ENCODE measurements at places on chromosomes 4 and X.

- DNase-seq, result no peak
Observed at GRCh38 chr4:185219551-185220344, 10.3 kb downstream of the SNX25 start.

DNA sequence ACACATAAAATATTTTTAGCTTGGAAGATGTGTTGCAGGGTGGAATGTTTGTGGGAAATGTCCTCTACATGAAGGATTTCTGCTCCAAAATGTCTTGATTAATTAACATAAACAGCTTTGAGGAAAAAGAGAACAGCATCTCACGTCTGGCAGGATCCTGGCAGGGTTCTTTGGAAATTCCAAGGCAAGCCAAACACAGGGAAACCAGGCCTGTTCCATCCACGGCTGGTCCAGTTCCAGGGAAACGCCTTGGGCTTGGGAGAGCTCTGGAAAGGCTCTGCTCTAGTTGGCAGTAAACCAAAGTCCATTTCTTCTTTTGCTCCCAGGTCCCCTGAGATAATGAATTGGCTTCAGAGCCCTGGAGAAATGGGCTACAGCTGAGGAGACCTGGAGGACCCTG, 42.4 kb upstream of the GAB1 start:
- no peak for DNase-seq

GRCh38 chr4:55397126-55397436, 1.3 kb downstream of the TMEM165 start:
- DNase-seq, result no peak

DNA sequence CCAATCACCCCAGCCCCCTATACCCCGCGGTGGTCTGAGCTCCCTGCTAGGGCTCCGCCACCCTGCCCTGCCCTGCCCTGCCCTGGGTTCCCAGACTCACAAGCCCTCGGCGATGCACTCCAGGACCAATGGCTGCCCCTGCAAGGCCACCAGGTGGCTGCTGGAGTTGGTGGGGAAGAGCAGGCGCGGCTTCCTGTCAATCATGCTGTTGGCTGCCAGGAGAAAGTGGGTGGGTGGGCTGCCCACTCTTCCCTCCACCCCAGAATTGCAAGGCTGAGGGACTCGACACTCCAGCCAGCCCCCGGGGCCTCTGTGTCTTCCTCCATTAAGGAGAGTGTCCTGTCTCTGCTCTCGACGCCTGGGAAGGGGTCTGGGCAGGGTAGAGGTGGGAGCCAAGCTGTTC, 15.7 kb downstream of the L1CAM start:
- DNase-seq, result no peak

DNA sequence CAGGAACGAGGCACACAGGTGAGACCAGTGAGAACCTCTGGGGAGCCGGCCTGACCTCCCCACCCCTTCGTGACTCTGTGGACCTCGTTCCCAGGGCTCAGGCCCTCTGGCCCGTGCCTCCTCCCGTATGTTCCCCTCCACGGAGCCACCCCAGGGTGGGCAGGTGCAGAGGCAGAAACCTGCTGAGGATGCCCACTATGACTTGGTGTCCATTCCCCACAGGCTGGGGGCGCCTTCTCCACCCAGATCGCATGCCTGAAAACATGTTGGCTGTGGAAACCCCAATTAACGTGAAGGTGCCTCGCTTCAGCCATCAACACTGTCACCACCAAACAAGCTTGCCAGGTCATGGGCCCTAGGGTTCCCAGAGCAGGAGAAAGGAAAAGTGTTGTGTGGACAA, 27.0 kb downstream of the BLOC1S4 start:
- no peak for DNase-seq

DNA sequence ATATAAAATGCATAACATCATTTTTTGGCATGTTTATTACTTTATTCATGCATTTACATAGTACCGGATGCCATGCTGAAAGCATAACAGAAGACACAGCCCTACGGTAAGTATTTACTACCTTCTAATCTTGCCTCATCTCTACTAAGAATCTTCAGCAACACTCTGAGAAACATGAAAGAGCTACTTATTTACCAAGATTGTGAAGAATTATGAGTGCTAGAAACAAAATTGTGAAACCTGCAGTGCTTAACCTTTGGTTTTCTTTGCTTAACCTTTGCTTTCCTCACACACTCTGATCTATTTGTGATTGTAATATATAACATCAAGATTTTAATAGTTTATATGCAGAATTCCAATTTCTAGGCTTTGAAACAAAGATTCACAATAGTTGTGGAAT, 7.4 kb downstream of the ANTXR2 start:
- no peak for DNase-seq

DNA sequence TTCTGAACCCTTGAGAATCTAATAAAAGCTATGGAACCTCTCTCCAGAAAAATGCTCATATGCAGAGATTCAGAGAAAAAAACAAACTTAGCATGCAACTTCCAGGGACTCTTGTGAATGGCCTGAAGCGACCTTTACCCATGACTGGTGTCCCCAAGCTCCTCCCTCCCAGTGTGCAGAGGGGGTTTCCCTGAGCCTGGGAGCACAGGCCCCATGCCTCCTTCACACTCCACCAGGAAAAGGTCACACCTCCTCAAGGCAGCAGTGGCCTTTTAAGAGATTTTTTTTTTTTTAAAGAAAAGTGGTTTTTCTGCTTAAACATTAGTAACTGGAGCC, 13.3 kb upstream of the UBA6 start:
- DNase-seq, result no peak

DNA sequence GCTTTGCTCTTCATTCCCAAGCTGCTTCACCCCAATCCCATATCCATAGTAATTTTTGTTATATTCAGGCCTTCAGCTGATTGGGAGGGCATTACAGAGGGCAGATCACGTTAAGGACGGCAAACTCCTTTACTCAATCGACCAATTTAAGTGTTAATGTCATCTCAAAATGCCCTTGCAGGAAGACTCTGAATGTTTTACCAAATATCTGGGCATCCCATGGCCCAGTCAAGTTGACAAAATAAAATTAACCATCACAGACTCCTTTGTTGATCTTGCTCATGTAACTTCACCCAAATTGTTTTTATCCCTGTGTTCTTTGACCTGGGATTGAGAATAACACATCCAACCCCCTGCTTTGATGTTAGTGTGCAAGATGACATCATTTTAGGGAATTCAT, 1018.3 kb upstream of the LCORL start:
- no peak for DNase-seq

DNA sequence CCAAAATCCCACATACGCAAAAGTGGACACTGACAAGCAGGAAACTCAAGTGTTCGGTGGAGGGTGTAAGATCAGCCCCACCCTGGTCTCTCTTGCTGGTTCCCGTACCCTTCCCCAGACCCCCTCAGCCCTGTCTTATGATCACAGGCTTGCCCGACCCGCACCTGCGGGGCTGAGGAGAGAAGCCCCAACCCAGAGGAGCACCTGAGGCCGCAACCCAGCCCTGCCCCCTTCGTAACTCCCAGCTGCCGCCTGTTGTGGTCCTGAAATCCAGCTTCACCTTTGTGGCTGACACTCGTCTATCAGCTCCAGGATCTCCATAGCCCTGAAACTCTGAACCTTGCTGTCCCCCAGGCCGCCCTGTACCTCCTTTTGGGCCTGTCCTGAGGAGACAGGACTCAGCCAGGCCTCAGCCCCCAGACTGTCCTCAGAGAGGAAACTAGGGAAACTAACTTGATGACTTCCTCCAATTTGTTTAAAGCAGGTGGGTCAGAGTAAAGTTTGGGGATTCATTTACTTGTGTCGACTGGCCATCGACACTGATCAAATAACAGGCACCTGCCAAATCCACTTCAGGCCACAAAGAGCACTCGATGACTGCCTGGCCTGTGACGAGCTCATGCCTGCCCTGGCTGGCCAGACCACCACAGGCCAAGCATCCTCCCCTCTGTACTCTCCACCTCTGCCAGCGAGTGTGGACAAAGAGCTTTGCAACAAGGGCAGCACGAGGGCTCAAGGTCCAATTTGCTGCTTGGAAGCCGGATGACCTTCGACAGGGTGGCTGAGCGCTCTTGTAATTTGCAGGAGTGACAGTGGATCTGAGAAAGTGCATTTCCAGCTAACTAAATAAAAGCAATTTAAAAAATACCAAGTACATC, 19.3 kb downstream of the DCTD start:
- no peak for DNase-seq

DNA sequence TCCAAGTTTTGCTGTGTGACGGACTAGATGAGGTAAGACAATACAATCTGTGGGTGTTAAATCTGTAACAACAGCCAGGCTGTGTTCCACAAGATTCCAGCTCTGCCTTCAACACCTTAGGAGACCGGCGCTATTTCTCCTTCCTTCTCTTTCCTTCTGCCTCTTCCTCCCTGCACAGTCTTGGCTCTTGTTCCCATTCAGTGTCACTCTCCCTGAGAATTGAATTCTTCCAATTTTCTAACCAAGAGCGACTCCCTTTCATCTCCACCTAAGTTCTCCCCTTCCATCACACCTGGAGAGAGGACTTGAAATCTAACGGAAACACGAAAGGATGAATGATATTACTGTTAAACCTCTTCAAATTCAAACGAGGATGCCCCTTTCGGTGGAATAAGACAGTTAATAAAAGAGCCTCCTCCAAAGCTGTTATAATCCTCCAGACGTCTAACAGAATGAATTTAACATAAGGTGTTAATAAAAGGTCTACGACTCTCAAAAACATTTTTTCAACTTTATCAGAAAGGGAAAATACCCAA, 2.7 kb downstream of the EPHA5 start:
- no peak for DNase-seq

DNA sequence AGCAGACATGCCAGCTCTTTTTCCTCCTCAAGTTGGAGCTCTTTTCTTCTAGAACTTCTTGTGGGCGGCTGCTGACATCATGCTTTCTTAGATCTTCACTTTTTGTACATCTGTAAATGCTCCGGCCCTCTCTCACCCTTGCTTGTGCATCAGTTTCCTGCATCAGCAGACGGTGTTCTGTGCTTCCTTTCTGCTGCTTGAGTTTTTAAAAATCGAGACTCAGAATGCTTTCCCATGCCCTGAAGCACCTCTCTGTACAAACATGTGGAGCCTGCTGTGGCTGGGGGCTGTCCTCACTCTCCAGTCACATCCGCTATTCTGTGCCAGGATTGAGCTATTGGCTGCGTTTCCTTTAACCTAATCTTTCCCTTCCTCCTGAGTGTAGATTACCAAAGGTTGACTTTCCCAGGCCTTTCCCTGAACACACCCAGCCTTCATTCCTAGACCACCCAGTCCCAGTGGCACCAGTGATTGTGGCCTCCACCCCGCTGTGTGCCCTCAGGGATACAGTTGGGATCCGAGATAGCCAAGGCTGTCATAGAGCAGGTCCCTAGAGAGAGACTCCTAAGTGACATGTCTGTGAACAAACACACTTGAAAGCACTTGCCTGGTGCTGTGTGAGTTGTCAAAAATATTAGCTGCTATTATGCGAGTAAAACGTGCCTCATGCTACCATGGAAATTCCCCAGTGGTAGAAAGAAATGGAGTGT, 41.9 kb downstream of the TNIP2 start:
- no peak for DNase-seq

Measured in NCI-H2171 (cell line).